ENCODE measurements at places on chromosomes 7 and 10. TPM values are rescaled to one million over a fixed set of nuclear protein-coding genes. Genes with fewer than 3 reads are reported as not detected.

The PRLHR gene
- total RNA-seq: not detected

The ANKRD7 gene
- not detected for total RNA-seq

The CPEB3 gene
- total RNA-seq: 5.1 TPM

GRCh38 chr10:100996678-100997359 lies 2.8 kb upstream of the LZTS2 start:
- peak; percentile 25 for ATAC-seq

DNA sequence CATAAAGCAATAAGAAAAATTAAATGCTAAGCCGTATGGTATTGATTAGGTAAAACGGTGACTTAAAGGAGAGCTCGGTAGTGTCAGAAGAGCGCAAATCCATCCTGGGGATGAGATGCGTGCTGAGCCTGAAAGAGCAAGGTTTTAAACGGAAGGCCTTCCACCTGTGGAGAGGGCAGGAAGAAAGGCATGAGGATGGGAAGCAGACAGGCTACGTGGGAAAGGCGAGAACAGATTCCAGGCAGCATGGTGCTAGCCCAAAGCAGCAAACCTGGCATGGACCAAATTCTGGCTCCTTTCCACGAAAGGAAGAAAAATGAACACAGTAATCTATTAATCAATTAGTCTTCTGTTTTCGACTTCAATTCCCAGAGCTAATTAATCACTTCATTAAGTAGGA lies 103.5 kb downstream of the HIPK2 start:
- ATAC-seq: no peak

GRCh38 chr7:50371551-50372021 lies 67.1 kb downstream of the IKZF1 start:
- no peak for ATAC-seq

Data from esophagus mucosa (tissue), 1 donor.